Mucosa of descending colon (tissue), 3 donors: ENCODE measurements at places on chromosomes 3 and 15. TPM values are rescaled to one million over a fixed set of nuclear protein-coding genes. Genes with fewer than 3 reads are reported as not detected.

The GRM7 gene
- total RNA-seq = 0.14 TPM

The EFHB gene
- 1.1 TPM for total RNA-seq

The GRK7 gene
- not detected for total RNA-seq

The LOXL1 gene
- total RNA-seq = 7.9 TPM

The CCR5 gene
- total RNA-seq = 3.4 TPM

The FAM81A gene
- 9.7 TPM for total RNA-seq

The GABRR3 gene
- total RNA-seq = not detected

The SLC2A2 gene
- not detected for total RNA-seq

The GPR149 gene
- total RNA-seq = not detected

The VPS39 gene
- 66.7 TPM for total RNA-seq

The TRANK1 gene
- 97.3 TPM for total RNA-seq

The SLC51A gene
- 135 TPM for total RNA-seq

The A4GNT gene
- not detected for total RNA-seq

The SI gene
- total RNA-seq = 29.5 TPM

The LRRC31 gene
- 63.8 TPM for total RNA-seq

The GOLGA6L9 gene
- total RNA-seq = 3.9 TPM

The SLC28A2 gene
- 2.6 TPM for total RNA-seq

The PP2D1 gene
- total RNA-seq = not detected

The TEX55 gene
- total RNA-seq = not detected

The SLC9C1 gene
- 0.51 TPM for total RNA-seq

The ZNF860 gene
- 1.0 TPM for total RNA-seq

The SLC25A20 gene
- 39.0 TPM for total RNA-seq

The ACTRT3 gene
- total RNA-seq = 1.1 TPM

The GOLGA8Q gene
- 5.5 TPM for total RNA-seq

The CSTA gene
- total RNA-seq = 1.5 TPM

The ISLR gene
- 4.9 TPM for total RNA-seq

The NME9 gene
- not detected for total RNA-seq

The LDHAL6B gene
- total RNA-seq = not detected

The BOC gene
- total RNA-seq = 12.1 TPM

The TMEM212 gene
- not detected for total RNA-seq

The SIDT1 gene
- 37.0 TPM for total RNA-seq

The FGD5 gene
- 6.1 TPM for total RNA-seq

The ACKR4 gene
- 3.3 TPM for total RNA-seq

The CSPG4 gene
- 7.8 TPM for total RNA-seq

The CCDC54 gene
- not detected for total RNA-seq

The SYNPR gene
- not detected for total RNA-seq

The GOLGA6L6 gene
- not detected for total RNA-seq

The TTLL13 gene
- total RNA-seq = 0.63 TPM
